ENCODE measurements at places on chromosomes 1 and 21.

DNA sequence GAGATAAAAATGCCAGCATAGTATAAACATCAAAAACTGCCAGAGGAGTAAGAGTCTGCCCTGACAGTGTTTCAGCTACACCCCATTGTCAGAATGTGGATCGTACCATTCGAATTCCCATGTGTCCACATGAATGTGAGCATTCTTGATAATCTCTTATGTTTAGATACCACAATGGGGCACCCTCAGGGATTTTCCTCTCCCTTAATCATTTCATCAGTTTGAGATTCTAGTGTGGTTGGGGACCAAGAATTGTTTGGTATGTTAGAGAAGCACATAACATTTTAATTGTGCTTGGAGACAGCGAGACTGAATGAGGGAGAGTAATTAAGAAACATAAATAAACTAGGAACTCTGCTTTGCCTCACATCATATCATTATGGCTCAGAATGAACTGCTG is 120.2 kb downstream of the ZC3H11B start:
- no peak for DNase-seq

- no peak for DNase-seq
Observed at GRCh38 chr1:107459204-107459904, 318.5 kb downstream of the NTNG1 start.

DNA sequence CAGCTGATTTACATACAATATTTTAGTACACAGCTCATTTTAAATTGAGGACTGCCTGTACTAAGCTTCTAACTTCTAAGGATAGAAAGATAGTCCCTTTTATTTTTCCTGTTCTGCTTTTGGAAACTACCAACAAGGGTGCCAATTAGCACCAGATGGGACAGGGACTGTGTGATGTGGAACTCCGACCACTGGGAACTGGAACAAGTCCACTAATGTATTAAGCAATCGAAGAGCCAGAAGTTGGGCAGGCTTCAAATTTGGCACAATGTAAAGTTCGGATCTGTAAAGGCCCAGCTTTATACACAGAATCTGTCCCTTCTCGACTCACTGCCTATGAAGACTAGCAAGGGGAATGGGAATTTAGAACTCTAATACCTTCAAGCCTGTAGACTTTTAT is 149.3 kb downstream of the ZC3H11B start:
- no peak for DNase-seq

GRCh38 chr1:35884934-35885333 is 1.9 kb downstream of the AGO1 start:
- peak; percentile 21 for DNase-seq

DNA sequence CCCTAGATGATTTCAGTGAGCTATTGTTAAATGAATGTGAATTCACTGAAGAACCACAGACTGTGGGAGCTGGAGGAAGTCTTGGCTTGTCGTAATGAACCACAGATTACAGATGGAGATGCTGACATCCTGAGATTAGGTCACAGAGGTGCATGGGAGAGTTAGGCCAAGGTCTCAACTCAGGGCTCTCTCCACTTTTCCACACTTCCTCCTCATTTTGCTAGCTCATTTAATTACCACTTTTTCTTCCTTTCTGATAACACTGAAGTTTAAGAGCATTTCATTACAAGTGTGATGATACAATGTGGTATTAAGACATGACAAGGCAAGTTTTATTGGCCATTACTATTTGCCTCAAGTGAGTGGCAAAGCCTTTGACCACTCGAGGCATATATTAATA is 30.8 kb downstream of the ST6GALNAC3 start:
- DNase-seq, result peak; percentile 30

- DNase-seq, result no peak
Observed at GRCh38 chr1:180185971-180186645, 31.4 kb downstream of the QSOX1 start.
